Activated T-cell treated with anti-CD3 and anti-CD28 coated beads for 4 hours (primary cell): ENCODE measurements at places on chromosomes 1 and 21.

DNA sequence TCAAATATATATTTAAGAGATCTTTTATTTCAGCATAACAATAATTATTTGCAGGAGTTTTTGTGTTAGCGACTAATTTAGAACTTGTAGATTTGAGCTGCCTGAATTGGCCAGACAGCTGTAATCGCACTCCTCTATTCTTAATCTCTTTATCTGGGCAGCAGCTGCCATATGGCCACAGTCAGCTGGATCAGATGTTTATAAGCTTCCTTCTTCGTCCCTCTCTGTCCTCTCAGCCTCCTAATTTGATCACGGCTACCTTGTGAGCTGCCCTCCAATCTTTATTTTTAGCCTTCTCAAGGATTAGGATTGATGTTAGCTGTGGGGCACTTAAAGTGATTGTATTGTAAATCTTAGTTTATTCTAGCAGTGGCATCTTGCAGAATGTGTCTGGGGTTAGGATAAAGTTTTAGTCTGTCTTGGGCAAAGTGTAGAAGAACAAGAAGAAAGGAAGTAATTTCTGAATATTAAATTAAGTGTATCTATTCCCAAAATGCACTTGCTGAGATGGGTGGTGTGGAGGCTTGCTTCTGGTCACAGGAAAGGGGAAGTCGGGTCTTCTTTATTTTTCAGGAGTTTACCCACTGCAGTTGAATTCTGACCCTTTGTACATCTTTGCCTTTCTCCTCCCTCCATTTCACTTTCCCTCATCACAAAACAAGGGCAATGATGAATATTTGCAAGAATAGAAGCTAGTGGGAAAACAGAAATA is 1.1 kb downstream of the ZBTB18 start:
- DNase-seq = no peak

DNA sequence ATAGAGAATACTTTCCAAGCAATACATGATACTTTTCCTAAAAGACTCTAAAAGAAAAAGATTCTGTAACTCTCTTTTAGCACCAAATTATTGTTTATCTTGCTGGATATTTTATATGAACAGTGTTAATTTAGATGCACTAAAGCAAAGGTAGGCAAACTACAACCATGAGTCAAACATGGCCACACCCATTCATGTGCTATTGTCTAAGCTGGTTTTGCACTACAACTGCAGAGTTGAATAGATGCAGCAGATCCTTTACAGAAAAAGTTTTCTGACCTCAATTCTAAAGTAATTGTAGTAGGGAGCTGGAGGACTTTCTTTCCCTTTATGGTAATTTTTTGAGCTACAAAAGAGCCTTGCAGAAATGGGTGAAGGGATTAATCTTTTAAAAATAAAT is 19.4 kb downstream of the BLZF1 start:
- no peak for DNase-seq

DNA sequence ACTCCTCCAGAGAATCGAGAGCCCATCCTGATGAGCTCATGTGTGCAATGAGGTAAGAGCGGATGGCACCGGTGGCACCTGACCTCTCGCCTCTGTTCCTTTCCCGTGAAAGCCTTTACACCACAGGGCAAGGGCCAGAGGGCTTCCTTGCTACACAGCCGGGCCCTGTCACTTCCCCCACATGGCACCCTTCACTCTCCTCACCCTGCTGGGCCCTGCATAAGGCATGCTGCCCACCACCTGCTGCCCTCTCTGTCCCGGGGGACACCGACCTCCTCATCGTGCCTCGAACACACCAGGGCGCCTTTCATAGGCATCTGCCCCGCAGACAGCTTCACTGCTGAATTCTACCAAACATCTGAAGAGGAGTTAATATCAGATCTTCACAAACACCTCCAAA is 45.1 kb upstream of the C1orf174 start:
- no peak for DNase-seq

DNA sequence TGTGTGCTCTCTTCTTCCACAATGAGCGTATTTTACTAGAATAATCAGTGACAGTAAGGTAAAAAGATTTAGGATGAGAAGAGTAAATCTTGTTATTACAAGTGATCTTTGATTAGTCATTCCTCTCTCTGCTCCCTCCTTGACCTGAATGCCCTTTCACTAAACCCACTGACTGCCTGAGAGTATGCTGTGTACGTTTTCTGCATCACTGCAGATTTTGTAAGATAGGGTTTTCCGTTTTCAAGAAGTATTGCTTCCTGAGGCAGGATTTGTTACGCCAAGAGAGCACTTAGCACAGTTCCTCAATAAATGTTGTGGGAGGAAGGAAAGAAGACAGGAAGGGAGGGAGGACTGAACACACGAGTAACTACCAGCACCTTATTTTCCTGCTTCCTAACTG is 7.7 kb upstream of the LAMB3 start:
- DNase-seq = no peak

DNA sequence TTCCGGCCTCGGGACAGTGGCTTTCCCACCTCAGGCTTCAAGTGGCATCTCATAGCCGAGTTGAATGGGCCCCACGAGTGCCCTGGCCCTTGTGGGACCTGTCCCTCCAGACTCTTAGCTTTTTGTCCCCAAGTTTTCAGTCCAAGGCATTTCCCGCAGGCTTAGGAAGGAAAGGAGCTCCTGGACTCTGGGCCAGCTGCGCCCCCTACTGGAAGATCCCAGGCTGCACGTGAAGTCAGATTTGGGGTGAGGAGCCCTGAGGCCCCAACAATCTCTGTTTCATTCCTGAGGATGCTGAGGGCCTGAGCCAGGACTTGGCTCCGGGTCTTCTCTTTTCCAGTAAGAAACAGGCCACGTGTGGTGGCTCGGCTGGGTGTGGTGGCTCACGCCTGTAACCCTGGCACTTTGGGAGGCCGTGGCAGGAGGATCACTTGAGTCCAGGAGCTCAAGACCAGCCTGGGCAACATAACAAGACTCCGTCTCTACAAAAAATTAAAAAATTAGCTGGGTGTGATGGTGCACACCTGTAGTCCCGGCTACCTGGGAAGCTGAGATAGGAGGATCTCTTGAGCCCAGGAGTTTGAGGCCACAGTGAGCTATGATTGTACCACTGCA is 67.4 kb downstream of the ARHGEF10L start:
- DNase-seq = no peak

DNA sequence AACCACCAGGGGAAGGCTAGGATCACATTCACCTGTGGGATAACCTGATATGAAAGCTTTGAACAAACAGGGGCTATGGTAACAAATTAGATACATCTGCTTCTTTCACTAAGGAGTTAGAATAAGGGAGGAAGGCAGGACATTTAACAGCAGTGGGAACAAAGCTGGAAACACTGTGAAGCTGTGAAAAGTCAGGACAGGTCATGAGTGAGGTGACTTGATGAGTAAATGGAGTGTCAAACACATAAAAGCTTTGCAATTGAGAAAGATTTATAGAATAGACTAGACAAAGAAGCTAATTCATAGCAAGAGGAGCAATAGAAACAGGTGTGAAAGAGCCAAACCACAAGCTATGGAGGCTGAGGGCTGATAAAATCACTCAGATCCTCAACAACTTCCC is 110.0 kb downstream of the ASTN1 start:
- DNase-seq = no peak

DNA sequence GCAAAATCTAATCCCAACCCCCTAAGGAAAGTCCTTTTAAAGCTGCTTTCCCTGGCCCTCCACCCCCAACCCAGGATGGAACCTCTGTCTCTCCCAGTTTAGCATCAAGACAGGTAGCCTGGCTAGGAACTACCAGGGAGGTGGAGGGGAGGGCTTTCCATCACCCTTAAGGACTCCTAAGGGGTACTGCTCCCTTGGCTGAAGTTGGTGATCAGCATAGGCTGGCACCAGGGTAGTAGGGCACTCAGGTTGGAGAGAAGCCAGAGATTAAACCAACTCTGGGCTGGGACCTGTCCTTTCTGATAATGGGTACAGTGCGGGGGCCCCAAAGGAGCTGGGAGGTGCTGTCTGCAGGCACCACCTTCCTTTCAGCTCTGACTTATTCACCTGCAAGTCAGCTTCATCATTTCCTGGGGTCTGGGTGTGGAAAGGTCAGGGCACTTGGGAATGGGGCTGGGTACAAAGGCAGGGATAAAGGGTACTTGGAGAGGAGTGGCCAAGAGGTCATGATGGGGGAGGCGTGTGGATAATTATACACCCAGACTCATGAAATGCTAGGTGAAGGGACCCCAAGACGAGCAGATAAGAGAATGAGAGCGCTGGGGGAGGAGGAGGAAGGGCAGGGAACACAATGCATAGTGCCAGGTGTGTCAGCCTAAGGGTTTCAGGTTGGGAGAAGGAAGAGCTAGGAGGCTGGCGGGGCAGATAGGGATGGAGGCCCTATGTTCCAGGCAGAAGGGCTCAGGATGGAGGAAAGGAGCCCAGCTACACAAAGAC is 1.2 kb downstream of the ARHGEF2 start:
- no peak for DNase-seq

- DNase-seq = no peak
Measured at GRCh38 chr1:33185541-33185940, 3.7 kb upstream of the TRIM62 start.

- DNase-seq = no peak
Measured at GRCh38 chr1:16397120-16397519, 30.1 kb downstream of the SZRD1 start.

DNA sequence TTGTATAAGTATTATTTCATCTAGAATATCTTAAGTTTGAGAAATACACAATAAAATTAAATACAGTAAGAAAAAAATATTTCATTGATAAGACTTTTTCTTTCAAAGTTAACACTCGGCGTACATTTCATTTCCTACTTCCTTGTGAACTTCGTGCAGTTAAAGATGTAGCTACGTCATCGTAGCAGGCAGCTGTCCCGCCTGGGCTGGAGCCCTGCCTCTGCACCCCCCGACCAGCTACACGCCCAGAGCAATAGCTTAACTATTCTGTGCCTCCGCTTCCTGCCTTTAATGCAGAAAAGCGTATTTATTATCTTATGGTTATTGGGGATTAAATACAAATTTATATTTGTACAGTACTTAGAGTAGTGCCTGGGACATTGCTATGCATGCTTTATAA is 53.5 kb downstream of the CLSTN1 start:
- no peak for DNase-seq

DNA sequence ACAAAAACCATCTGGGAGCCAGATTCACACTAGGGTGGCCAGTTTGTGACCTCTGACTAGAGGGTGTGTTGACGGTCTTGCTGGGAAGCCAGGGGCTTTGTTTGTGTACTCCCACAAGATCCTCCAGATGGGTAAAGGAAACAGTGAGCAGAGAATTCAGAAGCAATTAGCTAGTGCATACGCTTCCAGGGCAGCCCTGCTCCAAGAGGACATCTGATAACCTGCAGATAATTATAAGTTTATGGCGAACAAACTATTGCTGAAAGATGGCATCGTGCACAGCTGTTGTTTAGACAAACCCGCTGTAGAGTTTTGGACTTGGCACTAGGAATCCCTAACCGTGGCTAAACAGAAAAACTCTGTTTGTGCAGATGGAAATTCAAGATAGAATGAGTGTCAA is 326.4 kb downstream of the TGFB2 start:
- no peak for DNase-seq

GRCh38 chr1:50368179-50369007 is 54.9 kb downstream of the DMRTA2 start:
- DNase-seq = no peak

GRCh38 chr1:206647224-206647623 is 11.9 kb downstream of the DYRK3 start:
- no peak for DNase-seq
